ENCODE measurements at places on chromosomes 6 and 20.

DNA sequence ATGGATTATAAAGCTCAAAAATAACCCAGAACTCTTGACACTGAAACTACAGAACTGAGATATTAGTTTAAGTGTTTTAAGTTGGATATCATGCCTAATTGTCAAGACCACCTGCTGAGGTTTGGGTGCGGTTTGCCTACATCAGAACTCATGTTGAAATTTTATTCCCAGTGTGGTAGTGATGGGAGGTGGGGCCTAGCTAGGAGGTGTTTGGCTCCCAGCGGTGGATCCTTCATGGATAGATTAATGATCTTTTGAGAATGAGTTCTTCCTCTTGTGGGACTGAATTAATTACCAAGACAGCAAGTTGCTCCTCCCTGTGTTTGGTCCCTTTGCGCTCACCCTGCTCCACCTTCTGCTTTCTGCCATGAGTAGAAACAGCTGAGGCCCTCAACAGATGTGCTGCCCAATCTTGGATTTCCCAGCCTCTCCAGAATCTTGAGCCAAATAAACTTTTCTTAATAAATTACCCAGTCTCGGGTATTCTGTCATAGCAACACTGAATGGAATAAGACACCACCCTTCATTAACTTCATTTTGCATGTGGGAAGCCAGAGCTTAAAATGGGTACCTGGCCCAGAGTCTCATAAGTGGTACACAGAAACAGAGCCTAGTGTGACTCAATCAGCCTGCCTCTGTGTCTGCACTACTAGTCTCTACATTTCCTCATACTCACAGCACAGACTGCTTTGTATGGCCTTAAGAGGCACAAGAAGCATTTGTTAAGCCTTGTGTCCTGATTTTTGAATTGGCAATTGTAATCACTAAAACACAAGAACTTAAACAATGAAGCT lies 158.4 kb downstream of the IBTK start:
- no peak for DNase-seq

GRCh38 chr6:169158174-169158573 lies 95.5 kb downstream of the THBS2 start:
- DNase-seq, result no peak

- DNase-seq, result no peak
These were observed 217.7 kb downstream of the OR2B2 start for GRCh38 chr6:27694547-27694874.

DNA sequence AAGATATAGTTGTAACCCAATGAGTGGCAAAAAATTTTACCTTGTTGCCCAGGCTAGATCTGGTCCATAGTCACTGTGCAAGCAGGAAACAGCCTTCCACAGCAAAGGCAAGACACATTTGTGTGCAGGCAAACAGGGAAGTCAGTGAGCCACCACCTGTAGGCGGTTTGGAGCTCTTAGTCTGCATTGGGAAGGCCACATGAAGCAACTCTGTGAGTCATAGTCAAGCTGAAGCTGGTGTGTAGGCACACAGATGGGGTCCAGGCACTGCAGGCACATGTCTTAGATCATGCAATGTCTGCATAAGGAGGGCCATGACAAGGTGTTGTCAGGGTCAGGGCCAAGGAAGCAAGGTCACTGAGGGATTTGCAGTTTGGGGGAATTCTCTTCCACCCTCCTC lies 543.2 kb upstream of the EPHA7 start:
- no peak for DNase-seq

GRCh38 chr20:402496-402885 lies 5.6 kb upstream of the RBCK1 start:
- DNase-seq, result no peak

- DNase-seq, result no peak
These were observed 271.0 kb downstream of the ZNF217 start for GRCh38 chr20:53322651-53323050.

GRCh38 chr20:30168025-30168799 lies 1089.3 kb upstream of the DEFB115 start:
- DNase-seq, result no peak

- no peak for DNase-seq
These were observed 33.8 kb upstream of the PMEPA1 start for GRCh38 chr20:57743450-57744095.

DNA sequence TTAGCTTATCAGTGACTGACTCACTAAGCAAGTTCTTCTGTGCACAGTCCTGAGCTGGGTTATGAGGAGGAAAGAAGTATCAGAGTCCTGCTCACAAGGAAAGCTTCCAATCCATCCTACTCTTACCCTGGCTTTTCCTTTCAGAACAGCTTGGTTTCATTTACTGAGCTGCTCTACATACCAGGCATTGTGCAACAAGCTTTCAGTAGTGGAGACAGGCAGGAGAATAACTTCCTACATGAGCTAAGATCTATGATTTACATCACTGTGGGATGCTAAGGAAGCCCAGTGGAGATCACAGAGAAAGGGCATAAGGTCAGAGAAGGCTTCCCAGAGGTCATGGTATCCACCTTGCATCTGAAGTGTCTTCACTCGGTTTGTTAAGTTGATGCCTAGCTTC lies 144.5 kb downstream of the MAP3K7 start:
- DNase-seq, result no peak

DNA sequence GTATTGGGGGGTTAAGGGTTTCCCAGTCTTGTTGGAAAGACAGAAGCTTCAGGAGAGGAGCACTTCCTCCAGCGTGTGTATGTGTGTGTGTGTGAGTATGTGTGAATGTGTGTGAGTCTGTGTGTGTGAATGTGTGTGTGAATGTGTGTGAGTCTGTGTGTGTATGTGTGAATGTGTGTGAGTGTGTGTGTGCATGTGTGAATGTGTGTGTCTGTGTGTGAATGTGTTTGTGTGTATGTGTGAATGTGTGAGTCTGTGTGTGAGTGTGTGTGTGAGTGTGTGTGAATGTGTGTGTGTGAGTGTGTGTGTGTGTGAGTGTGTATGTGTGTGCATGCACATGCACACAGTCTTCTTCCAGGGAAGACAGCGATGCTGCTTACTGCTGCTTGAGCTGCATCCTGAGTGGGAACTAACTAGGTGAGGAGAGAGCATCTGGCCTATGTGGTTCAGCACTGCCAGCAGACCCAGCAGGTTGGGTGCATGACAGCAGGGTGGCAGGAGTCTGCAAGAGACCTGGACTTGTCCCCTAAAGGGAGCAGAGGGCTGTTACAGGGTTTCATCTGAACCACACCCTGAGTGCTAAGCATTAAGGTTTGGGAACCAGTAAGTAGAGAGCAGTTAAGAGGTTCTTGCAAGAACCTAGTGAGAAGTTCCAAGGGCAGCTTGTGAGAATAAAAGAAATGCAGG lies 22.7 kb upstream of the CCND3 start:
- no peak for DNase-seq

DNA sequence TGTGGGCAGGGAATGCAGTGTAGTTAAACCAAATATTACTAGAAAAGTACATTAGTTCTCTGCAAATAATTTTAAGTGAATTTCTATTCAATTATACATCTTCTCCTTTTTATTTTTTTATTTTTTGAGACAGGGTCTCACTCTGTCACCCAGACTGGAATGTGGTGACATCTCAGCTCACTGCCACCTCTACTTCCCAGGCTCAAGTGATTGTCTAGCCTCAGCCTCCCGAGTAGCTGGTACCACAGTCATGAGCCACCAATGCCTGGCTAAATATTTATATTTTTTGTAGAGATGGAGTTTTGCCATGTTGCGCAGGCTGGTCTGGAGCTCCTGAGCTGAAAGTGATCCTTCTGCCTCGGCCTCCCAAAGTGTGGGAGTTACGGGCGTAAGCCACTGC lies 76.1 kb downstream of the ITCH start:
- DNase-seq, result no peak

DNA sequence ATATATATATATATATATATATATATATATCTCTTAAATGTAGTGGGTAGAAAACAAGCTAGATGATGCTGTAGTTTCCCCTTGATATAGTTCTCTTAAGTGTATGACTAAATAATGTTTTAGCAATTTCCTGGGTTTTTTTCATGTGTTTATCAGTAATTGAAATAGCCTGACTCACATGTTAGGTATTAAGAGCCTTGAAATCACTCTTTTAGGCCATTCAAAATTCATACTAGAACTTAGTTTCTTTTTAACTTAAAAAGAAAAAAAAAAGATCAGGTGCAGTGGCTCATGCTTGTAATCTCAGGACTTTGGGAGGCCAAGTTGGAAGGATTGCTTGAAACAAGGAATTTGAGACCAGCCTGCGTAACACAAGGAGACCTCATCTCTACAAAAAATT lies 44.1 kb downstream of the NKX2-4 start:
- DNase-seq, result no peak

DNA sequence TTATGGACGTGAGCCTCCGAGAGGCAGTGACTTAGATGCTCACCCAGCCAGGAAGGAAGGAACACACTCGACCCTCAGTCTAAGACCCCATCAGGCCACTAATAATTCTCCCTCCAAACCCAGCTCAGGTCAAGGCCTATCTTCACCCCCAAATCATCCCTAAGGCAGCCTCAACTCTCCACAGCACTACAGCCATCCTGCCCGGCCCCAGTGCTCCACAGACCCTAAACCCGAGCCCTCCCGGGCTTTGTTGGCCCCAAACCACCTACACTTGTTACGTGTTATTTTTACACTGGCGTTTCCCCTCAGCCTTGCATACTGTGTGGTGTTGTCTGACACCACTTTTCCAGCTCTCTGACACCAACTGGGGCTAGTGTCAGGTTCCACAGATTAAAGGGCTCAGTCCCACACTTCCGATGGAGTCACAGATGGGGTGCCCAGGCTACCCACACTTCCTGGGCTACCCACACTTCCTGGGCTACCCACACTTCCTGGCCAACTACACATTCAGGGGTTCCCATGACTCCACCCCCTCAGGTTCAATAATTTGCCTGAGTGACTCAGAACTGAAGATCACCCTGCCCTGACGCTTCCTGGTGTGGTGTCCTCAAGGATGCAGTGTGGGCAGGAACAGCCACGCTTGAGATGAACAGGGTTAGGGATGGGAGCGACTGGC lies 25.3 kb downstream of the RBCK1 start:
- DNase-seq, result no peak

DNA sequence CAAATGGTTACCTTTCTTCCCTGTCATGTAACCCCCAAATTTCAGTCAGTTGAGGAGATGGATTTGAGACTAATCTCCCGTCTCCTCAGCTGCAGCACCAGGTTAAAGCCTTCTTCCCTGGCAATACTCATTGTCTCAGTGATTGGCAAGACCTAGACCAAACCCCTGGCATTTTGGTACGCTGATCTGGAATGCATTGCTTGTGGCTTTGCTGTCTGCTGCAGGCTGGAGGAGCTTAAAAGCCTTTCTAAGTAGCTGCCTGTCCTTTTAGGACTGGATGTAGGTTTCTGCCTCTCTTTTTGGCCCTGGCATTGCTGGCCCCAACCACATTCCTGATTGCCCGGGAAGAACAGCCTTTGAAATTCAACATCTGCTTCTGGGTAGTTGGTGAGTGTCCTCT lies 729.6 kb upstream of the GJE1 start:
- DNase-seq, result no peak

DNA sequence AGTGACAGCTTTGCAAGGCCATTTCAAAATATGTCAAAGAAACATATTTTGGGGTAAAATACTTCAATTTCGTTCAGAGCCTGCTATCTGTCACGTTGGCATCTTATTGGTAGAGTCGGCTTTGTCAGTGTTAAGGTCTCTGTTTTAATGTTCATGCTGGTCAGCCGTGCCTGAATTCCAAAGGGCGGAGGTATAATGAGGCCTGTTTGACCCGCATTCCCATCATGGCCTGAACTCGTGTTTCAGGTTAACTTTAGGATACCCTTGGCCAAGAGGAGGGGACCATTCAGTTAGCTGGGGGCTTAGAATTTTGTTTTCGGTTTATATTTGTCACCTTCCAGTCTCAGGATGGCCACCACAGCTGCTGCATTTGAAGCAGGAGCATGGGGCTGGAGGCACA lies 236.4 kb downstream of the NFATC2 start:
- no peak for DNase-seq

DNA sequence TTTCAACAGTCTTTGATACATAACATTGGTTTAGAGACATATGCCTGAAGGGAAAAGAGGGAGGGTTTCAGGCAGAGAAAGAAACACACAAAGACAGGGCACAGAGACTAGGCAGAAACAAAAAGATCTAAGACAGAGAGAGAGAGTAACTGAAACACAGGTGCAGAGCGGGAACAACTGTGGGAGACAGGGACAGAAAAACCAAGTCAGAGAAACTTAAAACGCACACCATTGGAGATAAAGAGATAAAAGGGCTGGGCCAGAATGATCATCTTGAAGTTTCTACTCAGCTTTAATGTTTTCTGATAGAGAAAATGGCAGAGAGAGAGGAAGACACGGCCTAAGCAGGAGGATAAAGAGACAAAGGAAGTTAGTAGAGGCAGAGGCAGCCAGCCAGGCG lies 11.8 kb downstream of the UNC5CL start:
- no peak for DNase-seq

- DNase-seq, result no peak
These were observed 105.6 kb downstream of the PREX1 start for GRCh38 chr20:48722002-48722731.

DNA sequence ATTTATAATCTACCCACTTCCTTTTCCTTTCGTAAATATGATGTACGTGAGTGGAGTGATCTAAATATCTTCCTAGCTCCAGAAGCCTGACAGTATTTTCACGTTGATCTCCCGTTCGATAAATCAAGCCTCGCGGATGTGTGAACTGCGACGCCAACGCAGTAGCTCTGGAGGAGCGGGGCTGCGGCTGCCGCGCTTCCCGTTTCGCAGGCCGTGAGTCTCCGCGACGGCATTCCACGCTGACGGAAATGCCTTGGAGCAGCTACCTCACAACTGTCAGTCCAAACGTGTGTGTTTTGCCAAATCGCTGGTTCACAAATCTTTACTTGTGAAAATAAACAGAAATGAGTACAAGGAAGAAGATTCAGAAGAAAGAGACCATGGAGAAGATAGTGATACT lies 41.2 kb downstream of the BTBD3 start:
- DNase-seq, result no peak

DNA sequence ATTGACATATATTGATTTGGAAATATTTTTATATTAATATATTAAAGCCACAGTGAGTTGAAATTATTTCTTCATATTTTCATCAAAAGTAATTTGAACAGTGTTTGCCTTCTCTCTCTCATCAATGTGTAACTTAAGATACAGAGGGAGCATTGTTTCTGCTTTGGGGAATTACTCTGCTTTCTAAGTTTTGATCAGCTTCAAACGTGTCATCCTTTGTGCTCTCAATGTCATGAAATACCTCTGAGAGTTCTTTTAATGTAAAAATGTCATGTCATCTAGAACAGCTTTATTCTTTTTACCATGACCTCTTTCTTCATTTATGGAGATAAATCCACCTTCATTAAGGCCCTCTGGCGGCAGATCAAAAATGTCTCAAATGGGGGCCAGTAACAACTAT lies 259.4 kb upstream of the STXBP5 start:
- no peak for DNase-seq

GRCh38 chr6:129996387-129996786 lies 22.0 kb upstream of the L3MBTL3 start:
- DNase-seq, result no peak

GRCh38 chr20:460707-461106 lies 1.6 kb downstream of the TBC1D20 start:
- DNase-seq, result no peak

- DNase-seq, result no peak
These were observed 14.1 kb upstream of the STX16 start for GRCh38 chr20:58636983-58637421.

- DNase-seq, result no peak
These were observed 29.6 kb downstream of the RGS17 start for GRCh38 chr6:153101461-153101860.

Measured in NCI-H510A (cell line).